Activated T-cell treated with anti-CD3 and anti-CD28 coated beads for 24 hours (primary cell): ENCODE measurements at places on chromosomes 5 and 9.

GRCh38 chr9:129270903-129271431 lies 92.9 kb upstream of the IER5L start:
- DNase-seq, result no peak

DNA sequence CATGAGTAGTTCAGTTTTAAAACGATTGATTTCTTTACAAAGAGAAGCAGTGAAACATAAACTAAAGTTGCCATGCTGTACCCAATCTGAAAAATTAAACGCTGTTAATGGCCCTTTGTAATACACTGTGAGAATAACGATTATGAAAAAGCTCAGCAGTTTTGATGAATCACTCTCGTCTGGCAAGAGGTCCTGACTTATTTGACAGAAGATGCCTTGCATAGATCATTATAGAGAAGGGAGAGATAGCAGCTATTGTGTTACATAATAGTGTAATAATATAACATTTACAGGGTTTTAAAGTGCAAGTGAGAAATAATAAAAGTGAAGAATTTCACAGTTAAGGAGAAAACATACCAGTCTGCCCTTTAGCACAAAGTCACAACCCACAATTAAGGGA lies 361.5 kb upstream of the CDH10 start:
- DNase-seq, result no peak

GRCh38 chr9:133429641-133430161 lies 7.5 kb downstream of the ADAMTS13 start:
- DNase-seq, result no peak

GRCh38 chr5:72531496-72532190 lies 24.4 kb upstream of the ZNF366 start:
- DNase-seq, result no peak

GRCh38 chr5:83401775-83402174 lies 69.8 kb upstream of the VCAN start:
- DNase-seq, result no peak

DNA sequence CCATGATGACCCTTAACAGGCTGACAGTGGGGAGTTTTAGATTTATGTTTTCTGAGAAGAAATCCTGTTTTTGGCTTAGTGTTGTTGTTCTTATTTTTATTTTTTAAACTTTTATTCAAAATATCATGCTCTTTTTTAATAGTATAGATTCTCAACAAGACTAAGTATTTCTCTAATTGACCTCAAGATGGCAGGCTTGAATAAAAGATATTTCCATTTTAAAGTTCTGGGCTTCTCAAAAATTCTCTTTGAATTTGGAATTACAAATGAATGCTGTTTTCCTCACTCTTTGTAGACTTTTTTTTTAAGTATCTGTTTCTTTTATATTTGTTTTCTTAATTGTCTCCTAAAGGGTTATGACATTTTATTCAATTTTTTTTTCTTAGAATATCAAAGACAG lies 50.0 kb upstream of the SH3GL2 start:
- no peak for DNase-seq

DNA sequence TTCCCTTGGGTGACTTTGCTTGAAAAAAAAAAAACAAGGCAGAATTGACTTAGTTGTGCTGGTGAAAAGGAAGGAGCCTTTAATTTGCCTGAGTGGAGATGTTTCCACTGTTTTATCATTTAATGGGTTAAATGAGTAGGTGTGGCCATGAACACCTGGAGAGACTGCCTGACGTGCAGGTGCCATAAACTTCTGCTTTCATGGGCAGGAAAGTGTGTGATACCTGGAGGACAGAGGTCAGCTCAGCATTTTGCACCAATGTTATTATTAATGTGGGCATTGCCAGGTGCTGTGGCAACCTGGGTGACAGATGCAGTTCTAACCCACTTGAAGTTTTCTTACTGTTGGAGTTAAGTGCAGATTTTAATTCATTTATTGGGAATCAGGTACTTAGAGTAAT lies 145.4 kb downstream of the CD180 start:
- DNase-seq, result no peak

GRCh38 chr9:123157221-123157620 lies 111.2 kb downstream of the STRBP start:
- no peak for DNase-seq

DNA sequence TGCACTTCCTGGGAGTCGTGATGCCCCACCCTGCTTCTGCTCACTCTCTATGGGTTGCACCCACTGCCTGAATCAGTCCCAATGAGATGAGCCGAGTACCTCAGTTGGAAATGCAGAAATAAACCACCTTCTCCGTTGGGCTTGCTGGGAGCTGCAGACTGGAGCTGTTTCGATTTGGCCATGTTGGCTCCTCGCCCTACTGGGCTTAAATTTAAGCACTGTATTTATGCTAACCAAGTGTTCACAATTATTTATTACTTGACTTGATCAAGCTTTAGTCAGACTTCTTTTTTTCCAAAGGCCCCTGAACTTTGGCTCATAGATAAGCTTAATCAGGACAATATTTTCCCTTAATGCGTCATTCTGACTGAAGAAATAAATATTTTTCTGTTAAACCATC lies 1072.4 kb upstream of the CDH9 start:
- no peak for DNase-seq

DNA sequence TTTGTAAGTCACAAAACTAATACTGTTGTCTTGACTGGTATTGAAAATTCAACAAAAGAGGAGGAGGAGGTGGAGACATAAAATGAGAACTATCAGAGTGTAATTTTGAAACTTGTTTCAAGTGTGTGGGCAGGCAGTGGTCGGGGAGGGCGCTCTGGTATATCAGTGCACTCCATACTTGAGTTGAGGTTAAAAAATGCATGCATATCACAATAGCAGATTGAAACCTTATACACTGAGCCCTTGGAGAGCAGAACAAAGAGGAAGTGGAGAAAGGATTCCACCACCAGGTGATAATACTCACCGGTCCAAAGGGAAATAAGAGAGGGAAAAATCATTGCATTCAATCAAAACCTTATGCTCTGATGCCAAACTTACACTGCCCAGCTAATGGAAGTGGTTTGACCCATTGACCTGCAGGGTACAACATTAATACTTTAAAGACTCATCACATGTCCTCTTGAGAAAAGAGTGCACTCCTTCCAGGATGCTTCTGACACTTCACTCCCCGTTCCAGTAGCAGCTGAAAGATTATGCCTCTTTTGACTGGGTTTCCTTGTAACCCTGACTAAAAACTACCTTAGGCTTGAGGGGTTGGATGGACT lies 79.5 kb upstream of the FAM169A start:
- DNase-seq, result no peak
